Stimulated activated CD4-positive, alpha-beta T cell treated with anti-CD3 and anti-CD28 coated beads, Interleukin-15, amount 100 ng/mL, for 1 hour (primary cell): ENCODE measurements at places on chromosomes 2 and 18.
A peak's percentile ranks its signal among the peaks of the same experiment; 100 is the strongest.

DNA sequence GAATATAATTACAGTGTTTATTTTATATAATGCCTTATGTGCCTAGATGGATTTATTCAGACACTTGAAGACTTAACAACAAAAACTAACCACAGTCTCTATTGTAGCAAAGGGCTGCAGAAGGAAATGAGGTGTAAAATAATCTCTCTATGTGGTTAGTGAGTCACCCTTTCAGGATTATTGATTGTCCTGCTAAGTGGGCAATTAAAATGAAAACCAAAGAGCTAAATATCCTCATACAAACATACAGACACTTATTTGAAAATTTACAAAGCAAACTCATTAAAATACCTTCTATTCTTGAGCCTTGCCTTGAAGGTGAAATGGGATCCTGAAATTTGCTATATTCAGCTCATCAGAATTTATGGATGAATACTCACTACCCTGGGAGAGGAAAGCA is 27.7 kb upstream of the DCC start:
- no peak for DNase-seq

GRCh38 chr2:241412144-241412543 is 56.1 kb downstream of the FARP2 start:
- no peak for DNase-seq

DNA sequence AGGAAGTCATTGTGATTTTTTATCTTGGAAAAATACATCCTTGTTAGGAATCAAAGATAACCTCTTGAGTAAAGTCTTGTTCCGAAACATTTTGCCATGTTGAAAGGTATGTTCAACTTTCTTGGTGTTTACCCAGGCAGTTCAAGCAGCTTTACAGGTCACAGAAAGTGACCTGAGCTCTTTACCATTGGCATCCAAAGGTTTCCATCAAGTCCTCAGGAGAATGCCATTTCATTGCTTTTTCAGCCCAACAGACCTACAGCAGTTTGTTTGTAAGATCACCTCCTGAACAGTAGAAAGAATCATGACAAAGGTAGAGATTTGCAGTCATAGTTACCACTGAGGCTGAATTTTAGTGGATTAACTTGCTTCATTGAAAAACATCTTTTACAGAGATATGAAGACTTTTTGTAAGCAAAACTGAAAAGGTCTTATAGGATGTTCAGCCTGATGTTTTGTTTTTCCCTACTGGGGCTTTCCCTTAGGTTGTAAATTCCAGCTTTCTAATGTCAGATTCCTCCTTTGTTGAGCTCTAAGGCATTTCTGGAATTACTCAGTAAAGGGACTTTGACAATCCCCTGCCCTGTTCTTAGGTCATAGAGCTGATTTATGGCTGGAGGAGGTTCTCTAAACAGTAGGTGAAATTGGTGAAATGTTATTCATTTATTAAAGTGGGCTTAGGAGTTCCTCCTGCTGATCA is 236.8 kb upstream of the RBMS1 start:
- no peak for DNase-seq

GRCh38 chr2:28435814-28436351 is 43.2 kb downstream of the FOSL2 start:
- no peak for DNase-seq

DNA sequence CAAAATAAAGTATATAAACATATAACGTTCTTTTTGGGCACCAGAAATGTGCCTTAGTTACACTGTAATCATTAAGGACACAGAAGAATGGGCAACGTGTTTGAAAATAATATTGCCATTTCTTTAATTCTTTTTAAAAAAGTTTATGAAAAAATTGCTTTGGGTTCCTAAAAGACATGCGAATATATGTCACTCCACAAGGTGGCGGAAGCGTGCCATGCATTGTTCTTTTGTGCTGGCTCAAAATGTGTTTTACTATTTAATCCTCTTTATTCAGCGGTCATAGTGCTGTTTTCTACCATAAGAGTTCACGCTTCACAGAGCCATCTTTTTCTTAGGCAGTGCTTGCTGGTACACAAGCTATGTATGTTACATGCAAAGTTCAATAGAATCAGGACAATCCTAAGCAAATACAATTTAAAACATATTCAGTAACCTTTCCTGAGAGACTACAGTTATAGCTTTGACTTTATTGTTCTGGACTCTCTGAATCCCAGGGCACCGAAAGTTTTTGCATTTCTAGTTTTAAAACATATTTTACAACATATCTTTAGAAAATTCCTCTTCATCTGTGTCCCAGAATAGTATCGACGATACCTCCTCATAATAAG is 147.8 kb upstream of the ERBB4 start:
- no peak for DNase-seq

DNA sequence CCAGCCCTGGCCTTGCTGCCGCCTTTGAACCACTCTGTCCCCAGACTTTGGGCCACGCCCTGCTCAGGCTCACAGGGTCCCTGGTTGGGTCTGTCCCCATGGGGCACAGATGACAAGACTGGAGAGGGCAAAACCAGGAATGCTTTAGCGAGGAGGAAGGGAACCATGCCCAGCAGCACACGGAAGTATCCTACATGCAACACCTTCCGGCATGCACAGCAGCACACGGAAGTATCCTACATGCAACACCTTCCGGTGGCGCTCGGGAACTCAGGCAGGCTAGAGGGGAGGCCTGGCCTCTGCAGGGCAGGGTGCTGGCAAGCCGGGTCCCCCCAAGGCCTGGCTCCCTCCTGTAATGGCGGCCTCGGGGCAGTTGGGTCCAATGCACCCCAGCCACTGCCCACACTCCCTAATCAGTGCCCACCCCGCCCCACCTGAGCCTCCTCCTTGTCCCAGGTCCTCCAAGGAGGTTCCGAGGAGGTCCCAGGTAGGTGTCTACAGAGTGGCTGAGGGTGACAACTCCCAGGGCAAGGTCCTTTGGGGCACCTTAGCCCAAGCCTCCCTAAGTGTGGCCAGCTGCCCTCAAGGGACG is 33.6 kb upstream of the SNED1 start:
- DNase-seq: no peak

GRCh38 chr18:44594799-44595467 is 85.8 kb upstream of the SETBP1 start:
- DNase-seq: no peak

DNA sequence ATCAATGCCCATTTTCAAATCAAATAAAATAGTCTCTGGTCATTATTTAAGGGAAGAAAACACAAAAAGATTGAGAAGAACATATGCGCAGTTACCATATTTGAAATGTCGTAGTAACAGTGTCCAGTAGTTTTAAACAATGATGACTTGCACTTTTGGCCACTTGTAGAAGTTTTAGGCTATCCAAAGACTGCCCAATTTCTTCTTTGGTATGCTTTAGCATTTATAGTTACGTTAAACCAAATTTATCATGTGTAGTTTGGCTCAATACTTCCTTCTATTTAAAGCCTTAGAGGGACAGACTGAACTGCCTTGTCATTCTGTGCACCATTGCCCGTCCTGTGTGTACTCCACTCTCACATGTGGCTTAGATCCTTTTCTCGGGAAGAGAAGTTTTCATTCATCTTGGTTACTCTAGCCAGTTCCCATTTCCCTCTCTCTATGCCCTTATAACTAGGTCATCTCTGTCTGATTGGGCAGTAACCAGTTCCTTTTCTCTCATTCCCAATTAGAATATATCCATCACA is 84.8 kb upstream of the TTN start:
- DNase-seq: no peak

DNA sequence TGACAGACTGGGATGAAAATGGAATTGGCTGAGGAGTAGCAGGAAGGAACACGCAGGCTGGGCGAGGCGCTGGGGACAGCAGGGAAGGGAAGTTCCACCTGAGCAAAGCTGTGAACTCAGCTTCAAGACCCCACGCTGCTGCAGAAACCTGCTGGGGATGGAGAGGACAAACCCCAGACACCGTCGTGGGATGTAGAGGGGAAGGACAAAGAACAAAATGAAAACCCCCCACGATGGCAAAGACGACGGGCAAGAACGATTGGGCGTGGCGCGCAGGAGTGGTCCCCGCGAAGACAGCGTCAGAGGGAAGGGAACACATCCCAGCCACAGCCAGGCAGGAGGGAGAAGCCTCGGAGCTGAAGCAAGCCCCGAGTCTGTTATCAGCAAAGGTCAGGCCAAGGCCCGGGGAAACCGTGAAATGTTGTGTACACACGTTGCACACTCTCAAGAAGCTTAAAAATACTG is 222.9 kb downstream of the NDUFA10 start:
- DNase-seq: no peak

GRCh38 chr2:230160112-230160660 is 59.6 kb downstream of the SP110 start:
- DNase-seq: peak; percentile 9

DNA sequence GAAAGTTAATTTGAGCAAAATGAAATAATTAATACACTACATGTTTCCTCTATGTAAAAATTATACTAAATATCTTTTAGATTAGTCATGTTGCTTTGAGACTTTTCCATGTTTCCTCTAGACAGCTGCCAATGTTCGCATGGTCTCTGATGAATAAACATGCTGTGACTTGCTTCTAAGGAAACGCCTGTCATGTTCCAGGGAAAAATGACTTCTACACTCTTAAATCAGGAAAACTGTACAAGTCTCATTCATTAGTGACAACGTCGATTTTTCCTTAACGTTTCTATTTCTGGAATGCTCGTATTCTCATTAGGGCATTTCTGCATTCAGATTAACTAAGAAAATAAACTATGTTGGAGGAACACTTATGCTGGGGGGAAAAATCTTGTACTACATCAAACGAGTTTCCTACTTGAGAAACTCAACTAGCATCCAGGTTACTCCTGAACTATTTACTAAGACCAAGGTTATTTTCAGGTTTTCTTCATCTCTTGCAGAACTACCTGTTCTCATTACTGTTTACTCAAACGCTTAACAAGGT is 1.6 kb downstream of the COBLL1 start:
- no peak for DNase-seq

DNA sequence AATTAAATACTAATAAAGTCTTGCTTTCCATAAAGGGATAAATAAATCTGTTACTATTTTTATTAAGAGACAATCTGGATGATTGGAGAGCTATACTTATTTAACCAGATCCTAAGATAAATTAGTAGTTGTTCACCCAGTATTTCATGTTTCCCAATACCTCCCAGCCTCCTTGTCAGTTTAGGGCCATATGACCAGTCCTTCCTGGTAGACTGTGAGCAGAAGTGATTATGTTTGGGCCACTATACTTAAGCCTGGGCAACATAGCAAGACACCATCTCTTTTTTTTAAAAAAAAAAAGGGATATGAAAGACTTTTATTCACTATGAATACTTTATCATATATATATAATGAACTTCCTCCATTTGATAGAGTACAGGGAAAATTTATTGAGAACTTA is 48.8 kb upstream of the PPM1B start:
- no peak for DNase-seq

- DNase-seq: no peak
Observed at GRCh38 chr18:9290156-9290555, 44.4 kb upstream of the TWSG1 start.

DNA sequence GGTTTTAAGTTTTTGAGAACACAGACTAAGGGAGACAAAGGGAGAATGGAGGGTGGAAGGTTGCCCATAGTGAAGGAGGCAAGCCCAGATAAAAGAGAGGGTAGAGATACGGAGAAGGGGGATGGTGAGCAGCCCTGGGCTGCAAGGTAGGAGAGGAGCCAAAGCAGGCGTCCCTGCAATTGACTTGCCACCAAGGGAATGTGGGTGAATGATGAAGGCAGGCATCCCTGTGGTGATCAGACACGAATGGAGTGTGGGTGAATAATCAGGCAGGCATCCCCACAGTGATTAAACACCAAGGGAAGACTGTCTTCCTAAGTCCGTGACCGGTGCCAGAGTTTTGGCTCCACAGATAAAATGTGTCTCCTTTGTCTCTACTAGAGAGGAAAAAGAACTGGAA is 16.5 kb upstream of the ALPK2 start:
- no peak for DNase-seq

DNA sequence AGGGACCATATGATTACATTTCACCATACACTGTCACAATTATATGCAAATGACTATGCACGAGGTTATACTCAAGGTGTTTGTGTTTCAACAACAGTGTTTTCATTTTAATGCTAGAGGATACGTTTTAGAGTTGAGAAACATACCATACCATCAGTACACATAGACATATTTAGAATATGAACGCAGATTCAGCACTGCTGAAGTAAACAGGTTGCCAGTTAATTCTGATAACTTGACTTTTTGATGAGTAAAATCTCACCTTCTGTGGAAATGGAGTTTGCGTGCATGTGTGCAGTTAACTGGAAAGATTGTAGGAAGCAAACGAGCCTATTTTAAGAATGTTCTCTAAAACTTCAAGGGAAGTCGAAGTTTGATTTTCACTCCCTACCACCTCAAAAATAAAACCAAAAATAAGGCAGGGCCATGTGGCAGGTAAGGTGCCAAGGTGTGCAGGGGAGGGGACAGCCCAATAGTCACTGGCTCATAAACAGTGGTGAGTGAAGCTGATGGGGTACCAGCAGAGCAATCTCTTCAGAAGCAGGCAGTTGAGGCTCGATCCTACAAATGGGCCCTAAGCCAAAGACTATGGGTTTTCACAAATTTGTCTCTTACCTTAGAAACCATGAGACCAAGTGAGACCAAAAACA is 213.1 kb downstream of the IKZF2 start:
- no peak for DNase-seq

- DNase-seq: no peak
Observed at GRCh38 chr2:86323273-86324021, 14.0 kb downstream of the REEP1 start.

- no peak for DNase-seq
Observed at GRCh38 chr2:28325173-28325566, 67.5 kb upstream of the FOSL2 start.

GRCh38 chr2:158554996-158555395 is 98.2 kb downstream of the PKP4 start:
- no peak for DNase-seq

- no peak for DNase-seq
Observed at GRCh38 chr18:36450264-36450663, 152.8 kb downstream of the FHOD3 start.

DNA sequence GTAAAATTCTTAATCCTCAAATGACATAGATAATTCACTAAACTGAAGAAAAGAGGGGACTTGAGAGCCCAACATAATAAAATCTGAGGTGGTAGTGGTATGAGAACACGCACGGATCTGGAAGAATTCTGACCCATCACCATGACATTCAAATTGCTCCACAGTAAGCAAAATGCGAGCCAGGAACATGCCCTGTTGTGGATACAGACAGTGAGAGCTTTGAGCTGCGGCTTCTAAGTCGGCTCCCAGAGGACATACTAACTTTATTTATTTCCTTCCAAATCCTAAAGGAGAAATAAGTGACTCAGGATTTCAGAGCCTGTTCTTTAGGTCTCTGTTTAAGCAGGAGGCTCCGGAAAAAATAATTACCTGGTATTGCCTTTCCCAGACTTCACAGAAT is 143.4 kb upstream of the SMAD7 start:
- DNase-seq: no peak

GRCh38 chr18:26655525-26656430 is 107.4 kb upstream of the KCTD1 start:
- DNase-seq: no peak

- DNase-seq: no peak
Observed at GRCh38 chr18:31931163-31931885, 11.6 kb downstream of the TRAPPC8 start.
